Activated CD4-positive, alpha-beta T cell treated with anti-CD3 and anti-CD28 coated beads for 48 hours (primary cell): ENCODE measurements at places on chromosomes 11 and 22.
A peak's percentile ranks its signal among the peaks of the same experiment; 100 is the strongest.

DNA sequence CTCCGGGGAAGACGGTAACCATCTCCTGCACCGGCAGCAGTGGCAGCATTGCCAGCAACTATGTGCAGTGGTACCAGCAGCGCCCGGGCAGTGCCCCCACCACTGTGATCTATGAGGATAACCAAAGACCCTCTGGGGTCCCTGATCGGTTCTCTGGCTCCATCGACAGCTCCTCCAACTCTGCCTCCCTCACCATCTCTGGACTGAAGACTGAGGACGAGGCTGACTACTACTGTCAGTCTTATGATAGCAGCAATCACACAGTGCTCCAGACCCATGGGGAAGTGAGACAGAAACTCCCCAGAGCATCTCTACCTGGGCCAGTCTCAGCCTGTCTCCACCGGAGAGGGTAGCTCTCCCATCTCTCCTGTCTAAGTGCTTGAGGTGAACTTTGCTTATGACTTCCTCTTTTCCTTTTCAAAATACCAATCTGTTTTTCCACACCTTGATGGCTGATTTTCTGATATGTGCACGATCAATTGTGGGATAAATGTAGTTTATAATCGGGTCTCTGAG is 48.5 kb upstream of the VPREB1 start:
- no peak for DNase-seq

DNA sequence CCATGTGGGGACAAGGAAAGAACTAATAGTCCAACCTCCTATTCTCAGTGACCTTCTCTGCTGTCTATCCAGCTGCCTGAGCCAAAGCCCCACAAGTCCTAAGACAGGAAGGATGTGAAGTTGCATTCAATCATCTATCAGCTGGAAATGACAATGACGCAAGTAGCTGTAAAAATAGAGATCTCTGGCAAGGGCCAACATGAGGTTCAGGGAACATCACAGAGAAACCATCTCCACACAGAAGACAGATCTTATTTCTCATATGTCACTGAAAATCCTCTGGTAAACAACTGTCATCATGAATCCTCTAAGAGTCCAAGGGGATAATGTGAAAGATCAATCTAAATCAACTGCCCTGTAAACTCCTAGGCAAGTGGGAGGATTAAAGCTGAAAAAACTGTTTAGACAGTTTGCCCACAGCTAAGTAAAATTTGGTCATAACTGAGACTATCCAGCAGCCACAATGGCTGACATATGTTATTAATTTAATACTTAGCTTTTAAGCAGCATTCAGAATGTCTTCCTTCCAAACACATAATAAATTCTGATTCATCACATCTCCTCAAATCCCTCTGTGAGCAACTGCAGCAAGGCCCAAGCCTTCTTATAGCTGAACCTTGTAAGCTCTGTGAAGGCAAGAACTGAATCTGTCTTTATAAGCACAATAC is 52.1 kb downstream of the ALG9 start:
- DNase-seq = no peak

DNA sequence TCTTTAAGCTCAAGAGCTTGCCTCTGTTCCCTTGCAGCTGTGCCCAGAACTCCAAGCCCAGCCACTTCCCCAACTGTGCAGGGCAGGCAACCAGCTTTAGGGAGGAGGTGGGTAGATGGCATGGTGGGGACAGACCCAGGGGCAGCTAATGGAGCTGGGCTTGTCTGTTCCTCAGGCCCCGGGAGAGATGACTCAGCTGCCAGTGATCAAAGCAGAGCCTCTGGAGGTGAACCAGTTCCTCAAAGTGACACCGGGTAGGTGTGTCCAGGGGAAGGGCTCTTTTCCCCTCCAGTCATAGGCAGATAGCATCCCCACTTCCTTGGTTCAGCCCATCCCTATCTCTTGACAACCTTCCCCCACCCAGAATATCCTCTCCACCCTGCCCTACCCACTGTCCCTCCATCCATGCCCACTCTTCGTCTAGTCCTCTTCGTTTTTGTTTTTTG is 32.4 kb downstream of the CREB3L1 start:
- DNase-seq = peak; percentile 24

DNA sequence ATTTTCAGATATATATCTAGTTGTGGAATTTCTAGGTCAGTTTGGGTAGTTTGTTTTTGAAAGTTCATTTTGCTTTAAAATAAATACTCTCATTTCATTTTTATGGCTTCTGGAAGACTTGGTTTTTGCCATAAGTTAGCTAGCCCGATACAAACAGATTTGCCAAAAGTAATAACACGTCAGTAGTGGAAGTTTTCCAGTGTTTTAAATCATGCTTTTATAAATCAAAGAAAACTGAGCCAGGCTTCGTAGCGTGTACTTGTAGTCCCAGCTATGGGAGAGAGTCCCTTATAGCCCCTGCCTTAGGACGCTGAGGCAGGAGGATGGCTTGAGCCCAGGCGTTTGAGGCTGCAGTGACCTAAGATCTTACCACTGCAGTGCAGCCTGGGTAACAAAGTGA is 21.7 kb upstream of the MICALL1 start:
- DNase-seq = no peak

GRCh38 chr11:69461272-69461962 is 20.0 kb upstream of the LINC01488 start:
- no peak for DNase-seq
